Activated CD4-positive, alpha-beta T cell treated with anti-CD3 and anti-CD28 coated beads, Interleukin-2, Interleukin-6, amounts not matched to agents 100 ng/mL and 50 ng/mL, durations not matched to agents 16 hours and 8 hours (primary cell): ENCODE measurements at places on chromosomes 7 and 10.

GRCh38 chr10:79063661-79064492, 4.9 kb upstream of the ZMIZ1 start:
- no peak for DNase-seq

DNA sequence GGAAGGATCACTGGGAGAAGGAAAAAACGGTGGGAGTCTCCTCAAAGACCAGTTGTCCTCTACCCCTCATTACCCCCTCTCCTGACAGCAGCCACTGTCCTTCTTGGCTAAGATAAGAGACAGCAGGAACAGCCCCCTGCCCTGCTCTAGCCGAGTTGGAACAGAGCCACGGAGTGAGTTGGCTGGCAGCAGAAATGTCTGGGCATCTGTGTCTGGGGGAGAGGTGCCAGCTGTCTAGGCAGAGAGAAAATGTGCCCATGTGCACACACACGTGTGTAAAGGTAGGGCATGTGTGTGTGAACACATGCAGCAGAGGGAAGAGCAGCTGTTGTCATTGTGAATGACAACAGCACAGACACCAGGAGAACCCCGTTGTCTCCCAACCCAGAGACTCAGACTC, 9.4 kb upstream of the HILPDA start:
- DNase-seq, result no peak

- DNase-seq, result no peak
Observed at GRCh38 chr7:47602272-47603004, 20.5 kb upstream of the TNS3 start.

DNA sequence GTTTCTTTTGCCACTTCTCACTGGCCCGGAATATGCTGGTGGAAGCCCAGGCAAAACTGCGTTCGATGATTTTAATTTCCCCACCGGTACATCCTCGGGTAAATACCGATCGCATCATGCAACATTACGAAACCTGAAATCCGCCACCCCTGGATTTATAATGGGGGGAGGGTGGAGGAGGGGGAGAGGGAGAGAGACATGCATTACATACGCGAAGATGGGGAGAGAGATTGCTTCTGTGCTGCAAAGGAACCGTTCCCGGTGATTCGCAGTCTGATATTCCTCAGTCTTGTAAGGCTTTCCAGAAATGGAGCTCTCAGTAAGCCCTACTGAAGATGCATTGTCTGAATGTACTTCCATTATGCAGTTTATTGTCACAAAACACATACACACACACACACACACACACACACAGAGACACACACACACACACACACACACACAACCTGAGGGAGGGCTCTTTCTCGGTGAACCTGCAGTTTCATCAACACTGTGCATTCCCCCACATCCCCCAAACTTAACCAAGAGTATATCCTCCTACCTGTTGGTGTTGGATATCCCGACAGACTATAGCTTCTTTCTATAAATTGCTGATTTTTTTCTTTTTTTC, 741 bp downstream of the GPR85 start:
- no peak for DNase-seq

GRCh38 chr7:151888079-151889067, 11.5 kb upstream of the PRKAG2 start:
- no peak for DNase-seq

- no peak for DNase-seq
Observed at GRCh38 chr7:11410656-11411644, 421.0 kb downstream of the THSD7A start.

- DNase-seq, result no peak
Observed at GRCh38 chr10:13930120-13930519, 343.4 kb downstream of the PRPF18 start.

GRCh38 chr10:86688398-86688921, 20.1 kb downstream of the LDB3 start:
- peak; percentile 72 for DNase-seq

GRCh38 chr10:5092375-5092774, 1.8 kb upstream of the AKR1C3 start:
- no peak for DNase-seq

DNA sequence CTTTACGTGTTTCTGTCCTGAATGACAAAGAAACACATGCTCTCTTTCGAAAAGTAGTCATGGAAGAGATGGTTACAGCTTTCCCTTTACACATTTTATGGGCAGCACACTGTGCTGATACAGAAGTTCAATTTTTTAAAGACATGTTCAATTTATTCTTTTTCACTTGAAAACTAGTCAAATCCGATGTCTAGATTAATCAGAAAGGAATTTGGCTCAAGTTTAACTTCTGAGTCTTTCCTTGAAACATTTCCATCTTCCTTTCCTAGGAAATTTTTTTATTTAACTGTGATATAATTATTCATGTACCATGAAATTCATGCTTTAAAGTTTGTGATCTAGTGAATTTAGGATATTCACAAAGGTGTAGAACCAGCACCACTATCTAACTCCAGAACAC, 360.1 kb downstream of the TNS3 start:
- no peak for DNase-seq

GRCh38 chr10:48406204-48406603, 99.7 kb downstream of the MAPK8 start:
- DNase-seq, result no peak

- DNase-seq, result no peak
Observed at GRCh38 chr10:89203237-89203636, 3.9 kb downstream of the CH25H start.

- no peak for DNase-seq
Observed at GRCh38 chr7:25391961-25392587, 163.8 kb upstream of the NPVF start.

- DNase-seq, result no peak
Observed at GRCh38 chr10:5611899-5612680, 54.3 kb downstream of the ASB13 start.

- DNase-seq, result no peak
Observed at GRCh38 chr7:4801839-4802231, 26.4 kb downstream of the AP5Z1 start.

DNA sequence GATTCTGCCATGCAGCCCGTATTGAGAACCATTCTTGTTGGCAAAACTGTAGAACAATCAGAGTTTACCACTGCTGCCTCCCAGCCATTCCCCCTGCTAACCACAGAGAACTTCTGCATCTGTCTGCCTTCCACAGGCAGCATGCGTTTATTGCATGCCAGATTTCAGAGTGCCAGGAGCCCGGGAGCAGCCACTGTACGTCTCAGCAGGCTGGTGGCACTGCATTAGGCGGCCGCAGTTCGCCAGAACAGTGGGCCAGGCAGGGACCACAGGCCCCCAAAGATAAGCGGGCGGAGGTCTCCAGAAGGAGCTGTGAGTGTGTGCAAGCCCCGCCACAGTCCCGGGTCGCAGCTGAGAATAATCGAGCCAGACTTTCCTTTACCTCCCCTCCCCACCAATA, 31.8 kb downstream of the ZNF467 start:
- no peak for DNase-seq

GRCh38 chr10:47364366-47364765, 16.2 kb downstream of the RBP3 start:
- DNase-seq, result no peak

DNA sequence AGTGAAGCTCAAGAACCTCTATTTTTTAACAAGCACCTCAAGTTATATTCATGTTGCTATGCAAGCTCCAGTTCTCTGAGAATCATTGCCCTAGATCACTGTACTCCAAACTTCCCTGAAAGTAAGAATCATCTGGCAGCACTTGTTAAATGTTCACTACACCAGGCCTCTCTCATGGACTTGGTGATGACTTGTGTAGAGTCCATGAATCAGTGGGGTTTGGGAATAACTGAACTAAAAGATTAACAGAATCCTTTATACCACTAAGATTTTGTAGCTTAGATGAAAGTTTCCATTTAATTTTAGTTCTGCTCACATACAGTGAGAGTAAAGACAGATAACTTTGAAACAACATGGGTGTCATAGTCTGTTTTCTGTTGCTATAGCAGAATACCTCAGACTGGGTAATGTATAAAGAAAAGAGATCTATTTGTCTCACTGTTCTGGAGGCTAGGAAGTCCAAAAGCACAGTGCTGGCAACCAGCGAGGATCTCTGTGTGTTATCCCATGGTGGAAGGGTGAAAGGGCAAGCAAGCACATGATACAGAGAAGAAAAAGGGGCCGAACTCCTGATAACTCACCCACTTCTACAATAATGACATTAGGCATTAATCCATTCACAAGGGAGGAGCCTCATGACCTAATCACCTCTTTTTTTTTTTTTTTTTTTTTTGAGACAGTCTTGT, 27.9 kb upstream of the AOAH start:
- no peak for DNase-seq

DNA sequence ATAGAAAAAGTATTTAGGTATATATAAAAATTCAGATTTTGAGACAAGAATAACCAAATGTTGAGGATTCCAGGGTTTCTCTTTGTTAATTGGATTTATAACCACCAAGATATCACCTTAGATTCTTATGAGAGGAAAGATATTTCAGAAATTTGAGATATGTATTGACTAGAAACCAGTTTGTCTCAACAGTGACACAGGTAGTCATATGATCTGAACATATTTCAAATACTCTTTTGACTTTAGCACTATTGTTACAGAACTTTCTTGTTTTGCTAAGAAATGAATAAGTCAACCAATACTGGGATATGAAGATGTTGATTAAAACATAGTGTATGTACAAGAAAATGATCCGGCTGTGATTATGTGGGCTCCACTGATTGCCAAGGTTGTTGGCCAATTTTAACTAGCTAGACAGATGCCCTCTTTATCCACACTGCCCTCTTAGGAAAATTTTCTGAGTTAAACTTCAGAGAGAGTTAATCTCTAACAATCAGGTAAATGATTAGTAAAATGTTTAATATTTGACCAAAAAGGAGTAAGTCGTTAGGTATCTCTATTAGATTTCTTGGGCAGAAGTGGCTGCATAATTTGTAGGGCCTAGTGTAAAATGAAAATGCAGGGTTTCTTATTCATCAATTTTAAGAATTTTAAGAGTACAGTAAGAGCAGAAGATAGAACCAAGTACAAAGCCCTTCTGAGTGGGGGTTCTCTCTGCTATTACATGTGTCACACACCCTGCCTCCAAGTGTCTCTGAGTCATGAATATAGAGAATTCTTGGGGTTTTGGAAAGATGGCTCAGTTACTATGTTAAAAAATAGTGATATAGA, 376.0 kb downstream of the TFEC start:
- DNase-seq, result no peak

- DNase-seq, result no peak
Observed at GRCh38 chr7:90788052-90788451, 191.9 kb downstream of the CDK14 start.

GRCh38 chr7:28532181-28532580, 119.9 kb downstream of the CREB5 start:
- no peak for DNase-seq
